Cortex of kidney (tissue), 1 donor: ENCODE measurements at places on chromosomes 11 and 22.

DNA sequence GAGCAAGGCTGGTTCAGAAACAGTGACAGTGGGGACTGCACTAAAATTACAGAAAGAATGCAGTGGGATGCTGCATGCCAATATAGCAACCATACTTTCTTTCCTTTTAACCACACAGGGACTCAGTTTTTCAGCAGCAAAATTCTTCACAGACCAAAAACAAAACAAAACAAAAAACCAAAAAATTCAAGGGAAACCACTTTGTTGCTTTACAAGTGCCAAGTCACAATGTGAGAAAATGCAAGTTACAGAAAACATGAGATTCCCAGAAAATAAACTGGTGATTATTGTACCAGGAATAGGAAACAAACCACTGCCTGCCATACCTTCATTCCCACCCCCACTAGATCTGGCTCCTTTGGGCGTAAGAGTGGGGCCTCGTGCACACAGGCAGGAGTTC lies 52.6 kb downstream of the TENM4 start:
- no peak for DNase-seq

- DNase-seq, result no peak
Observed at GRCh38 chr11:83734120-83734519, 448.0 kb upstream of the CCDC90B start.

DNA sequence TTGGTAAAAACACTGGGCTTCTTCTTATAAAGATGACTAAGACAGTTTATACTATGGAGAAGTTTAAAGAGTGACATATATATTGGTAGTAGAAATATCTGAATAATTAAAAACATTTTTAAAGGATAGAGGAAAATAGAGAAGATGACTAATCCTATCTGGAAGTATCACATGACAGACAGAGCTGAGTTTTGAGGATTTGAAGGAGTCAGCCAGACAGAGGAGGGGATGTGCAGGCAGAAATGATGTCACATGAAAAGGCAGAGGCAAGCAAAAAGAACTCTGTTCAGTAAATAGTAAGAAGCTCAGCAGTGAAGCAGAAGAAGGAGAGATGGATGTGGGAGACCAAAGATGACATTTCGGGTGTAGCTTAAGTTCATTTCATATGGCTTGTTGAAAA lies 1.6 kb downstream of the OR10A2 start:
- DNase-seq, result no peak

DNA sequence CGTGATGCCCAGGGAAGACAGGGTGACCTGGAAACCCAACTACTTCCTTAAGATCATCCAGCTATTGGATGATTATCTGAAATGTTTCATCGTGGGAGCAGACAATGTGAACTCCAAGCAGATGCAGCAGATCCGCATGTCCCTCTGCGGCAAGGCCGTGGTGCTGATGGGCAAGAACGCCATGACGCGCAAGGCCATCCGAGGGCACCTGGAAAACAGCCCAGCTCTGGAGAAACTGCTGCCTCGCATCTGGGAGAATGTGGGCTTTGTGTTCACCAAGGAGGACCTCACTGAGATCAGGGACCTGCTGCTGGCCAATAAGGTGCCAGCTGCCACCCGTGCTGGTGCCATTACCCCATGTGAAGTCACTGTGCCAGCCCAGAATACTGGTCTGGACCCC lies 43.5 kb upstream of the DAGLA start:
- DNase-seq, result no peak

GRCh38 chr22:19661156-19661555 lies 53.1 kb upstream of the SEPTIN5 start:
- no peak for DNase-seq

DNA sequence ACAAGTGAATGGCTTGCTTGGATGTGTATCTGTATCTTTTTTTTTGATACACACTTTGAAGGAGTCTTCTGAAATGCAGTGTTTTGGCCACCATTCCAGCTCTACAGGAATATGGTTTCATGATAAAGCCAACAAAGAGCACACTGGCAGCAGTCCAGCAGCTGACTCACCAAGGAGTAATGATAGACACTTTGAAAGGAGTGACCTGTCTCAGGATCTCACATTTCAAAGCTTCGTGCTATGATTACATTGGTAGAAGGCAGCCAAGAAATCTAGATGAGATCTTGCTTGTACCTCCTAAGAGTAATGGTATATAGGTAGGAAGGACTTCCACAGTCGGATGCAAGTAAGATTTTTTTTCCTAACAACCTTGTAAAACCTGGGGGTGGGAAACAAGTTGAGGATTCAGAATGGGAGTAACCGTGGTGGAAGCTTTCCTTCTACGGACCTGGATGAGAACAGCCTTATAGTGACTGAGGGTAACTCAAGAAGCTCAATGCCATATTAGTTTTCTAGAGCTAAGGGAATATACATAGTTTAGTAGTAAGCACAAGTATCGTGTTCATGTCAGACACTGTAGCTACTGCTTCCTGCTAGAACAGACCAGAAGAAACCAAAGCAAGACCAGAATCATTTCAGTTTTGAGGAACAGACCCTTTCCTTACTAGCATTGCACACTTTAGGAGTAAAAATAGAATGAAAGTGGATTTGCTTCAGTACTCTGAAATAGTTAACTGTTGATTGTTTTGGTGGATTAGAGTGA lies 25.0 kb downstream of the MTMR3 start:
- DNase-seq, result no peak

- no peak for DNase-seq
Observed at GRCh38 chr11:86416494-86416893, 41.8 kb downstream of the CCDC81 start.

DNA sequence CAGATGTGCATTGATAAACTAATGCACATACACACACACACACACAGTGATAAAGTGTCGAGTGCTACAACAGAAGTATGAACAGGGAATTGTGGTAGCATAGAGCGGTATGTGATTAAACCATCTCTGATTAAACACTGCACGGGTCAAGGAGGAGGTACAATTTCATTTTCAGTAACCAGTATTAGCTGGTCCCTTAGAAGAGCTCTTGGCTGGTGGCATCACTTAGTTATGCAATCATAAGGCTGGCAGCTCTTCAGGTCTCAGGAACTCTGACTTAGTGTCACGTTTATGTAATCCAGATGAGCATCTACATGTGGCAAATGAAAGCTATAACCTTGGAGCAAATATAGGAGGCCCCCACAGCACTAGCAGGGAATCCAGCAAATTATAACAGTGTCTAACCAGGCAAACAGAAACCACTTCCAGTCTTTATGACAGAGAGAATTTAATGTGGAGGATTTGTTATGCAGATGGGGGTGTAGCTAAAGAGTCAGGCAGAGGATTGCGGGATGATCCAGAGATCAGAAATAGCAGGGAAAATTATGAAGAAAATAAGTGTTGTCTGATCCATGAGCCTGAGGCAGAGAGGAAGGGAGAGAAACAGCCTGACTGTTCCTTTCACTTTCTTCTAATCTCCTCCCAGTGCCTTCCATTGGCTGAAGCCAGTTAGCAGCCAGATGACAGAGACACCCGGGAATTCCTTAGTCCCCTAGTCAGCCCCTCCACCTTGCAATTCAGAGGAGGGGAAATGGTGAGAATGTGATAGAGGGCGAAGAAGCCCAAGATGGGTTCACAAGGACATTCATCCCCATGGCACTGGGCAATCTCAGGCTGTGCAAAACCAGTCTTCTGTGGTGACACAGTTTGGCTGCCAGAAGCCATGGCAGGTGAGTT lies 533.1 kb upstream of the TENM4 start:
- DNase-seq, result no peak

GRCh38 chr11:115188188-115188897 lies 315.9 kb downstream of the CADM1 start:
- no peak for DNase-seq

- no peak for DNase-seq
Observed at GRCh38 chr22:45212306-45212709, 28.4 kb downstream of the KIAA0930 start.

- no peak for DNase-seq
Observed at GRCh38 chr11:46222490-46223251, 54.8 kb upstream of the CREB3L1 start.

GRCh38 chr11:134932761-134933160 lies 520.7 kb upstream of the B3GAT1 start:
- DNase-seq, result no peak

DNA sequence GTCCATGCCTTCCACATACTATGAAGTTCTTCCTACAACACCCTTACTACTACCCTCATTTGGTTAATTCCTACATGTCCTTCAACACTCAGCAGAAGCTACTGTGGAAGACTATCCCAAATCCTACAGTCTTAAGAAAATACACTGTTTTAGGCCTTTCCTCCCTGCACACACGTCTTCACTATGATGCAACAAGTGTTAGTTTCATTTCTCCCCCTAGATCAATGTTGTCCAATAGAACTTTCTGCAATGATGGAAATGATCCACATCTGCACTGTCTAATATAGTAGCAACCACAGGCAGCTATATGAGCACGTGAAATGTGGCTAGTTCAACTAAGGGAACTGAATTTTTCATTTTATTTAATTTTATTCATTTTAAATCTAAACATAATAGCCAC lies 46.7 kb upstream of the CCDC34 start:
- no peak for DNase-seq

DNA sequence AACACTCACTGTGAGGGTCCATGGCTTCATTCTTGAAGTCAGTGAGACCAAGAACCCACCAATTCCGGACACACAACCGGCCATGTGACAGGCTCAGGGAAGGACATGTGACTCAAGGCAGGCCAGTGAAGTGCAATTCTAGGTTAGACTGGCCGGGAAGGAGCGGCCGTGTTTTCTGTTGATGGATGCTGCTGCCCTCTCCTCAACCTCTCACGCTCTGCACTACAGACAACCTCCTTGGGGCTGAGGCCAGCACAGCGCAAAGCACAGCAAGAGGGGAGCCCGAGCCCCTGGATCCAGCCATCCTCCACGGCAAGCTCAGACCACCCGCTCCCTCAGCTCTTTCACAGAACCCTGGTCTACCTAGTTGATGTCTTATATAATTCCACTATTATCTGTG lies 2.8 kb downstream of the NUDT8 start:
- DNase-seq, result no peak

GRCh38 chr11:116217006-116217405 lies 555.8 kb downstream of the BUD13 start:
- DNase-seq, result no peak

DNA sequence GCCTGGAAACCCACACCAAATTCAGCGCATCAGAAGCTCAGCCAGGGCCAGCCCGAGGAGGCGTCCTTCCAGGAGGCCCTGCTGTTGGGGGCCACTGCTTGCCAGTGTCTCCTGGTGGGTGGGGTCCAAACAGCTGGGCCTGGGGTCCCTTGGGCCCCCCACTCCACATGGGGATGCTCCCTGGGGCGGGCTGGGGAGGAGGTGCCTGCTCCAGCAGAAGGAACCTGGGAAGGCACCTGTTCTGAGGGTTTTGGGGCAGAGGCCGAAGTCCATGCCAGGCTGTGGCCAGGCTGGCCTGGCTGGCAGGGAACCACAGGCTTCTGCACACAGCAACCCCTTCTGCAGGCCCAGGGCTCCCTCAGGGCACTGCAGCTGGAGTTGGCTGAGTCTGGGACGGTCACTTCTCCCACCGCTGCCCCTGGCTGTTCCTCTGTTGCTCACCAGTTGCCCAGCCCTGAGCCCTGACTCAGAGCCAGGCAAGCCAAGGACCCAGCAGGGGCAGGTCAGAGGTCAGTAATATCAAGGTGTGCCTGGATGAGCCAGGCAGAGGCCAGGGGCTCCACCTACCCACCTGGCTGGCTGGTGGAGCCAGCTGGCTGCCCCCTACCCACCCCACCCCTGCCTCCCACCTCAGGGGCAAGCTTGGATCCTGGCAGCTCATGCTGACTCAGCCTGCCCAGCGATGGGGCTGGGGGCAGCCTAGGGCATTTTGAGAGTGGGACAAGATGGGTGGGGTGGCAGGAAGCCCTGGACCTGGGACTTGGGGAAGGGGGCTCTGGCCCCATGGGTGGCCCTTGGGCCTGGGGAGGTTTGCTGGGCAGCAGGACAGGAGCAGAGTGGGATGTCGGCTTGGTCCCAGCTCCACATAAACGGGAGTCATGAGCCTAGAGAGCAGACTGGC lies 12.0 kb upstream of the PHLDA2 start:
- DNase-seq, result no peak

- DNase-seq, result no peak
Observed at GRCh38 chr11:36002796-36003195, 58.9 kb downstream of the LDLRAD3 start.

DNA sequence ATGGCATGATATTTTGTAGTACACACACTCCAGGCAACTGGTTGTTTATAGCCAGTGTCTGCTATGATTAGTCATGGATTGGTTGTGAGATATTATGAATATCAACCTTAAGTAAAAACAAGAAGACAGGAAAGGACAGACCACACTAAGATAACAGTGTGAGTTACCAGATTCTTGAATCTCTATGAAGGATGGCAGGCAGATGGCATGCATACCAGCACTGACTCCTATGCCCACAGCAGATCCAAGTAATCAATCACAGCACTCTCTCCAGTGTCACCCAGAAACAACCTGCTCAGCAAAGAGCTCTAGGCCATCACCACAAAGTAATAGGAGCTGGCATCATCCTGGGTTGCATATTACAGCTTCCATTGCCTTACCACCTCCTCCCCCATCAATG lies 116.6 kb downstream of the GALNT18 start:
- DNase-seq, result no peak

DNA sequence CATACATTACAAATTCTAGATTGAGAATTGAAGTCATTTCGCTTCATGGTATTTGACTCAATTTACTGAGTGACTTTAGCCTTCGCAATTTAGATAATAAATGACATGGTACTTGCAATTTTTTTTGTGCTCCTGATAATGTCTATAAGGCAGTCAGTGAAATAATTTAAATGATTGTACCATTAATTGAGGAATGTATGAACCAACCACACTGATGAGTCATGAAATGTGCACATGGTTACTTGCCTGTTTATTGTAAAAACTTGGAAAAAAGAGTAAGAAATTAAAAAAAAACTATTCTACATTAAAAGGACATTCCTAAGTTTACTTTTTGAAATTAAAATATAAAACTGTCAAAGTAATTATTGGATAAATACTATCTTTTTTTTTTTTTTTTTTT lies 43.3 kb downstream of the DNAJC24 start:
- DNase-seq, result no peak

DNA sequence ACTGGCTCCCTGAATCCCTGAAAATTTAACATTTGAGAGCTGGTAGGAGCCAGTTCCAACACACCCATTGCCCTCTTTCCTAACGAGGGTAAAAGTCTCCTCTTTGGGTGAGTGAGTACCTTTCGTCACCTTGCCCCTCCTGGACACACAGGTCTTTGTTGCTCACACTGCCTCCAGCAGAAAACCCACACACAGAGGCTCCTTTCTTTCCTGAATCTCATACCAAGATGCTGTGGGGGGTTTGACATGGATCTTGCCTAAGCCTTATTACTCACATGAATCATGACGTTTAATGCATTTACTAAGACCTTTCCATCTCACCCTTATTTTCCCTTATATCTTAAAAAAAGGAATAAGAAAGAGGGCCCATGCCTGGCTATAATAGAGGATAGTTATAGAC lies 53.0 kb downstream of the PARVA start:
- DNase-seq, result no peak

GRCh38 chr22:17063411-17064106 lies 21.2 kb upstream of the IL17RA start:
- no peak for DNase-seq

DNA sequence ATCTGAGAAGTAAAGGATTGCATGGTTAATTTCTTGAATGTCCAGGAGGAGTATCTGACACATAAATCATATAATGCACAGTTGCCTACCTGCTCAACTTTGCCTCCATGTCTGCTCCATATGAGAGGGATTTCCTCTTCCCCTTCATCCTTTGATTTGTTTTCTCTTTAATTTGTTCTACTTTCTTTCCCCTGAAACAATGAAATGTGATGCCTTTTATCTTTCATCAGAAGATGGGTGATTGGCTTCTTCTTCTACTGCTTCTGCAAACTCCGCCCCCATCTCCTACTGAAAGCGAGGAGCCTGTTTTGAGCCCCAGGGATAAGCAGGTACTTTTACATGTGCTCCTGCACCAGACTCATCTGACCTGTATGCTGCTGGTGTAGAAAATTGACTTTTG lies 9.9 kb upstream of the ETS1 start:
- DNase-seq, result no peak
